ENCODE measurements at places on chromosomes 2 and 18. TPM values are rescaled to one million over a fixed set of nuclear protein-coding genes. Genes with fewer than 3 reads are reported as not detected.
A peak's percentile ranks its signal among the peaks of the same experiment; 100 is the strongest.

DNA sequence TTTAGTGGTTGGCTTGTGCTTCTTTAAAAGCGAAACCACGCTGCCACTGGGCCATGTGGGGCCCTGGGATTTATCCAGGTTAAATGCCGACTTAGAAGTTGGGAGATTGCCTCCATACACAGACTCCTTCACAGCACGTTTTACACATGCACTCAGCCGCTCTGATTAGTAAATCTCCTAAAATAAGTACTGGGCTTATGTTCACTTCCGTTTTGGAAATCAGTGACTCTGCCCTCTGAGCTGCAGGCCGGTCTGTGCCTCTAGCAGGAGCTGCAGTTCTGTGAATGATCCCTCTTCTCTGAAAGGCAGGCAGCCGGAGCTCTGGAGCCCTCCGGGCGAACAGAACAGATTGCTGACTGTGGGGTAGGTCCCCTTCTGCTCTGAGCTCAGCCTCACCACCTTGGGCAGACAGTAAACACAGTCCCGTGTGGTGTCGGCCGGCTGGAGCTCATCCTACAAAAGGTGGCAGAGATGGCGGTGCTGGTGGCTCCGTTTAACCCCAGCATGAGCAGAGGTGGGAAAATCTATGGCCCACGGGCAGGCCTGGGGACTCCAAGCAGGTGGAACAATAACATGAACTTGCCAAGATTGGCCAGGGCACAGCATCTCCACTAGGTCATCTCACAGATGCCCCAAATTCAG, 9.8 kb upstream of the RAB17 start:
- H3K36me3 ChIP-seq = no peaks in the 10 kb centered on the region
- H3K4me3 ChIP-seq = no peak overlapping the region
- DNase-seq = peak; percentile 68
- no peaks in the 10 kb centered on the region for H3K27me3 ChIP-seq
- peaks cover 37% of the 10 kb centered on the region for H3K4me1 ChIP-seq
- peak overlapping the region; percentile 84 for H3K27ac ChIP-seq

GRCh38 chr18:9874728-9875127, 11.0 kb upstream of the TXNDC2 start:
- H3K4me1 ChIP-seq = peaks cover 30% of the 10 kb centered on the region
- no peak overlapping the region for H3K4me3 ChIP-seq
- no peaks in the 10 kb centered on the region for H3K27me3 ChIP-seq
- H3K36me3 ChIP-seq = no peaks in the 10 kb centered on the region
- no peak for DNase-seq
- H3K27ac ChIP-seq = no peak overlapping the region

DNA sequence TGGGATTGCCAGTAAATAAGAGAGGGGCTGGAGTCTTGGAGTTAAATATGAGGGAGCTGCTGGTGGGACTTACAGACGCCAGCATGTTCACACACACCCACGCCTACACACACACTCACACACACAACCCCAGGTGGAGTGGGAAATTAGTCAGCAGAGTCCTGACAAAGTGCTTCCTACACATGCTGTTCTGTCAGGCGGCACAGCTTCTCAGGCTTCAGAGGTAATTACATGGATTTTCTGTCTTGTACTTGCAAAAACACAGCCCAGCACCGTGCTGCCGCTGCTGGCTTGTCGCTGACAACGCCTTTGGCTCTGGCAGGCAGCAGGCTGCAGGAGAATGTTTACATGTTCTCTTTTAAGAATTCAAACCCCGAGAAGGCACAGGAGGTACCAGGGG, 1186.3 kb upstream of the CELF4 start:
- no peak overlapping the region for H3K27ac ChIP-seq
- DNase-seq = peak; percentile 32
- H3K27me3 ChIP-seq = no peaks in the 10 kb centered on the region
- no peaks in the 10 kb centered on the region for H3K36me3 ChIP-seq
- H3K4me3 ChIP-seq = no peak overlapping the region

DNA sequence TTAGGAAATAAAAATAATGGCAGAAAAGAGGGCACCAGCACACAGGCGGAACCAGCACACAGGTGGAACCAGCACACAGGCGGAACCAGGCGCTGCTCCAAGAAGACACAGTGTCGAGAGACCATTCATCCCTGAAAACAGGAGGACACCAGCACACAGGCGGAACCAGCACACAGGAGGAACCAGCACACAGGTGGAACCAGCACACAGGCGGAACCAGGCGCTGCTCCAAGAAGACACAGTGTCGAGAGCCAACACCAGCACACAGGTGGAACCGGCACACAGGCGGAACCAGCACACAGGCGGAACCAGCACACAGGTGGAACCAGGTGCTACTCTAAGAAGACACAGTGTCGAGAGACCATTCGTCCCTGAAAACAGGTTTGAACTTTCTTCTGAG, 115.5 kb upstream of the TMEM18 start:
- no peak for DNase-seq
- no peaks in the 10 kb centered on the region for H3K36me3 ChIP-seq
- H3K4me3 ChIP-seq = no peak overlapping the region
- H3K4me1 ChIP-seq = no peaks in the 10 kb centered on the region
- no peaks in the 10 kb centered on the region for H3K27me3 ChIP-seq

GRCh38 chr2:216671081-216671411, 24.3 kb downstream of the IGFBP5 start:
- H3K27ac ChIP-seq = no peak overlapping the region
- H3K4me3 ChIP-seq = no peak overlapping the region
- peaks cover 4% of the 10 kb centered on the region for H3K4me1 ChIP-seq
- H3K36me3 ChIP-seq = no peaks in the 10 kb centered on the region
- no peaks in the 10 kb centered on the region for H3K27me3 ChIP-seq

DNA sequence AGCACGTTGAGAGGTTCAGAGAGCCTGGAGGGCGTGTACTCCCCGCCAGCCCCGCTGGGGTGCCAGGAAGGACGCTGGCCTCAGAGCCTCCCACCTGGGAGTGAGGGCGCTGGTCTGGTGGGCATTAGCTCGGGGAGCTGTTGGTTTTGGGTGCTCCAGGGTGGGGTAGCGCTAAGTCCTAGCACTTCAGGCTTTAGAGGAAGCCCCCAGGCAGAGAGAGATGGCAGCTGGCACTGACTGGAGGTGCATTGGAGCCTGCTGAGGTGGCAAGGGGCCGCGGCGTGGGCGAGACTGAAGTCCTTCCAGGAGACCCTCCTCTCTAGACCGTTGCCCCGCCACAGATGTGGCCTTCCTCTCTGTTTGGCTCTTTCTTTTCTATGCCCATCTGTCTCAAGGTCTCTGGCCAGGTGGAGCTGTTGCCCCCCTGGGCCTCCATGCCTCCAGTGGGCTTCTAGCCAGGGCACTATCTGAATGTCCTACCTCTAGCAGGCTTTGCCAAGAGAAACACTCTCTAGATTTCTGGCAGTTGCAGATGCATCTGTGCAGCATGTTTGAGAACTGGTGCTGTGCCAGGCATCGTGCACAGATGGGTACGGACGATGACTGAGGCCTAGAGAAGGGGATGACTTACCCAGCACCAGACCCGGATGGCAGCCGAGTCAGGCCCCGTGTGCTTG, 6.6 kb downstream of the CAPN10 start:
- H3K27me3 ChIP-seq = no peaks in the 10 kb centered on the region
- H3K36me3 ChIP-seq = no peaks in the 10 kb centered on the region
- peaks cover 2% of the 10 kb centered on the region for H3K4me1 ChIP-seq
- DNase-seq = no peak

- H3K4me3 ChIP-seq = no peak overlapping the region
- DNase-seq = no peak
- H3K4me1 ChIP-seq = no peaks in the 10 kb centered on the region
- no peaks in the 10 kb centered on the region for H3K27me3 ChIP-seq
- H3K36me3 ChIP-seq = no peaks in the 10 kb centered on the region
Observed at GRCh38 chr2:126750506-126750905, 94.5 kb downstream of the GYPC start.

- H3K4me3 ChIP-seq = no peak overlapping the region
- DNase-seq = no peak
- no peaks in the 10 kb centered on the region for H3K4me1 ChIP-seq
- H3K27me3 ChIP-seq = no peaks in the 10 kb centered on the region
- no peak overlapping the region for H3K27ac ChIP-seq
- no peaks in the 10 kb centered on the region for H3K36me3 ChIP-seq
Observed at GRCh38 chr2:10465910-10466309, 17.8 kb upstream of the ODC1 start.

GRCh38 chr18:68735483-68736343, 20.8 kb upstream of the TMX3 start:
- peak; percentile 52 for DNase-seq
- no peaks in the 10 kb centered on the region for H3K4me1 ChIP-seq
- H3K27ac ChIP-seq = no peak overlapping the region
- no peak overlapping the region for H3K4me3 ChIP-seq
- H3K27me3 ChIP-seq = no peaks in the 10 kb centered on the region

DNA sequence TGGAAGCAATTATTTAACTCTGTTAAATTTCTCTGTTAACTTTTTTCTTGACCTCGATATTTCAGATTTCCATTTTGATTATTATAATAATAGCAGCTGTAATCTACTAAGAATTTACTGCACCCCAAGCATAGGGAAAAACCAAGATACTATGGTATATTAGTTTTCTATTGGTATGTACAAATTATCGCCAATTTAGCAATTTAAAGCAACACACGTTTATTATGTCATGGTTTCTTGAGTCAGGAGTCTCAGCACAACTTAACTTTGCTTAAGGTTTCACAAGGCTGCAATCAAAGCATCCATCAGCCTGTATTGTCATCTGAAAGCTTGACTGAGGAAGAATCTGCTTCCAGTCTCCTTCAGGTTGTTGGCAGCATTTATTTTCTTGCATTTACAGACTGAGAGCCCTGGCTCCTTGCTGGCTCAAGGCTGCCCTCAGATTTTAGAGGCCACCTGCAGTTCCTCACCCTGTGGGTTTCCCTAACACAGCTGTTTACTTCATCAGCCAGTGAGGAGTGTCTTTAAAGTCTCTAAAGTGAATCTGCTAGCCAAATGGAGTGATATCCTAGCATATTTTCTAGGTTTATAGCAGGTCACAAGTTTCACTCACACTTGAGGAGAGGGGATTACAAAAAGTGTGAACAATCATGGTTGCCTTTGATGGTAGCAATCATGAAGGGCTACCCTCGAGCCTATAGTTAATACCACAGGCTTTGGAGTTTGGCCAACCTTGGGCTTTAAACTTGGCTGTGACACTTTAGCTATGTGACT, 4.4 kb upstream of the VPS54 start:
- no peak overlapping the region for H3K4me3 ChIP-seq
- H3K27me3 ChIP-seq = no peaks in the 10 kb centered on the region
- peak overlapping the region; percentile 66 for H3K27ac ChIP-seq
- no peak for DNase-seq

DNA sequence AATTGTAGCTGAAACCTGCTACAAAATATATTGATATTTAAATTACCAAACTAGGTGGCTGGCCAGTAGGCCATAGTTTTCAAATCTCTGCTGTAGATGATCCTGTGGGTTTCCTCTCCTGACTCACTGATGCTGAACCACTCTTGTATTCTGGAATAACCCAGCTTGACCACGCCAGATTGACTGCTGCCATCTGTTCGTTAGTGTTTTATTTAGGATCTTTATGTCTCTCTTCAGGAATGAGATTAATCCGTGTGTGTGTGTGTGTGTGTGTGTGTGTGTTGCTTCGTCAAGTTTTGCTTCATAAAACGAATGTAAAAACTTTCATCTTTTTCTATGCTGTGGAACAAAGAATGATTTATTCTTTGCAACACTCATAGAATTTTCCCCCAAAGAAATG, 187.1 kb downstream of the DYSF start:
- H3K4me1 ChIP-seq = no peaks in the 10 kb centered on the region
- no peak overlapping the region for H3K27ac ChIP-seq
- no peak for DNase-seq
- H3K36me3 ChIP-seq = no peaks in the 10 kb centered on the region
- H3K27me3 ChIP-seq = no peaks in the 10 kb centered on the region

DNA sequence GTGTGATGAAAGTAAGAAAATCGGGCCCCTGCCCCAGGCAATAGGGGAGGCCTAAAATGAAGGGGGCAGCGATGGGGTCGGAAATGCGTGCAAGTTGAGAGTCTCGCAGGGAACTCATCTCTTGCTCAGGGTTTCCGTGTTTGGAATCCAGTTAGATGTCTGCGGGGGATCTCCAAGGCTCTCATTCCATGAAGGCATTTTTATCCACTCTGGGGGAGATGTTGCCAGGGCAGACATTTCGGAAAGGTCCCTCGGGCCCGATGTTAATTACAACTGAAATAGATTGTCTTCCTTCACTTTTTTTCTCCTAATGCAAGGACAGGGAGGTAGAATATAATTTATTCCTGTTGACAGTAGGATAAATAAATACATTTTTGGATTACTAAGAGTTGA, 12.8 kb upstream of the SKOR2 start:
- no peaks in the 10 kb centered on the region for H3K4me1 ChIP-seq
- H3K36me3 ChIP-seq = no peaks in the 10 kb centered on the region
- peaks cover 96% of the 10 kb centered on the region for H3K27me3 ChIP-seq
- no peak overlapping the region for H3K27ac ChIP-seq
- H3K4me3 ChIP-seq = no peak overlapping the region

Gene ALK
- 0.16 TPM for polyA plus RNA-seq

Gene TTR
- 3,342 TPM for polyA plus RNA-seq

Gene CYP26B1
- polyA plus RNA-seq = 2.3 TPM
